ENCODE measurements at places on chromosomes 12 and 14. TPM values are rescaled to one million over a fixed set of nuclear protein-coding genes. Genes with fewer than 3 reads are reported as not detected.

- H3K27ac ChIP-seq, result no peak overlapping the region
- H3K4me3 ChIP-seq, result no peak overlapping the region
- no peaks in the 10 kb centered on the region for H3K27me3 ChIP-seq
Observed at GRCh38 chr14:25680934-25681333, 631.0 kb upstream of the STXBP6 start.

- DNase-seq, result no peak
- H3K27me3 ChIP-seq, result no peaks in the 10 kb centered on the region
- H3K27ac ChIP-seq, result no peak overlapping the region
Observed at GRCh38 chr12:7134396-7135166, 4.4 kb downstream of the CLSTN3 start.

The GYS2 gene
- polyA plus RNA-seq, result 0.03 TPM

DNA sequence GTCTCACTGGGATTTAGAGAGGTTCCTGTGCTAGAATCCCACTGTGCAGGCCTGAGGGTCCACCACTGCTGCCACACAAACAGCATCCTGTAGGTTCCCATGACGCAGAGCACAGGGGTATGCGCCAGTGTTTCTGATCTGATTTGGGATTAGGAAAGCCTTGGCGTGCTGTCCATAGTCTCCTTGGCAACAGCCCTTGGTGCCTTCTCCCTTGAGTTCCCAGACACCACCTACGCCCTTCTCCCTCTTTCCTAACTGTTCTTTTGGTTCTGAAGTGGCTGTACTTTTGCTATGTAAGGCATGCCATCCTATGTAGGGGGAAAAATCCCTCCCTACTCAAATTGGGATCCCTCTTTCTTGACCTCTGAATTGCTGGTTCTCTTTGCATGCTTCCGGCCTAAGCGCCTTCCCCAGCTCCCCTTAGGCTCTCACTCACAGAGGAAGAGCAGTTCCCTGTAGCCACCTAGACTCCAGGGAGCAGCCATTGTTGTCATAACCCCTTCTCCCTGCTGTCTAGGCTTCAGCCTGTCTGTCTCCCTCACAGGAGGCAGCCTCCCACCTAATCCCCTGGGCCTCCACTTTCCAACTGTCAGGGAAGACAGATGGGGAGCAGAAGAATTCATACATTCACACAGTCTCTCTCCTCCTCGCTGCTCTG, 14.8 kb upstream of the RIC8B start:
- H3K36me3 ChIP-seq, result no peaks in the 10 kb centered on the region
- no peak overlapping the region for H3K4me3 ChIP-seq
- no peaks in the 10 kb centered on the region for H3K4me1 ChIP-seq
- peaks cover 2% of the 10 kb centered on the region for H3K27me3 ChIP-seq
- no peak overlapping the region for H3K27ac ChIP-seq

The ACSM4 gene
- not detected for polyA plus RNA-seq

DNA sequence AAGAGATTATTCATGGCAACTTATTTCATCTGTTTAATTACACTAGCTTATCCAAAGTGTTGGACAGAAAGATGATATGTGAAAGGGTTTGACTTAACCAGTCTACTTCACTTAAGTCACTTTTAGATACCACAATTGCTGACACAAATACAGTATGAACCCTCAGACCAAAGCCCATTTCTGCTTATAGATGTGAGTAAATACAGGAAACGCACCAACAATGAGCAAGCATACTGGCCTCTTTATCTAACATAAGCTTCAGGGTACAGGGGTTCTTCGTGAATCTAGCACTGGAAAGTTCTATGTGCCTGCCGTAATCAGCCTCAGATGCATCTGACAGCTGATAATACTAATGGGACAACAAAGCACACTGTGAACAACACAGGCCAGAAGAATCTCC, 209.6 kb downstream of the MED13L start:
- H3K4me1 ChIP-seq, result peaks cover 3% of the 10 kb centered on the region
- no peak overlapping the region for H3K4me3 ChIP-seq
- peak; percentile 70 for DNase-seq
- no peak overlapping the region for H3K27ac ChIP-seq
- H3K27me3 ChIP-seq, result no peaks in the 10 kb centered on the region

The ERC1 gene
- polyA plus RNA-seq, result 11.7 TPM

DNA sequence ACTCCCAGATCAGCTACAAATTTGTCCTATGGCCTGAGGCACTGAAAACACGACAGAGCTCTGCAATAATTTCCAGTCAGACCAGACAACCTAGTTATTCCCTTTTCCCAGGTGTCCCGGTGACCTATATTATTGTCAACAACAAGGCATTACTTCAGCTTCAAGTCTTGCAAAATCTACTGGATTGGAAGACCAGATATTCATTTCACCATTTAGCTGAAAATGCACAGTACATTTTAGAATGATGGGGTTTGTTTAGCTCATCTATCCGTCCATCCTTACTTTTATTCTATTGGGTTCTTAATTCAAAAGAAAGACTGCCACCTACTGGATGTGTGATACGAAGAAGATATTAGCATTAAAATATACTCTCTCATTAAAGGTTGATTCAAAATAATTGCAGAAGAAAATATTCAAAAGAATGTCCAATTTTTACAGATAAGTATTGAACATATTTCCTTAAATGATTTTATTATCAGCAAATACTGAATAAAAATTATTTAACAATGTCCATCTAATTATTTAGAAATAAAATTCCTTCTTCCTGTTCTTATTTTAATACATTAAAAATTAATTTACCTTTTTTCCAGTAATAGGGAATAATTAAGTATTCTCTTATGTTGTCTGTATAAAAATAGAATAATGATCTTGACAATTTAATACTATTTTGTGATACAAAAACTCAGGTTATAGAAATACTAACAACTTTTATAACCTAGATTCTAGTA, 244.9 kb upstream of the LRIG3 start:
- peak; percentile 41 for DNase-seq
- H3K4me1 ChIP-seq, result no peaks in the 10 kb centered on the region
- no peak overlapping the region for H3K4me3 ChIP-seq
- no peaks in the 10 kb centered on the region for H3K36me3 ChIP-seq
- no peak overlapping the region for H3K27ac ChIP-seq
- no peaks in the 10 kb centered on the region for H3K27me3 ChIP-seq

- peaks cover 12% of the 10 kb centered on the region for H3K27me3 ChIP-seq
- no peak overlapping the region for H3K27ac ChIP-seq
- H3K36me3 ChIP-seq, result no peaks in the 10 kb centered on the region
- no peaks in the 10 kb centered on the region for H3K4me1 ChIP-seq
Observed at GRCh38 chr14:36556811-36557433, 25.5 kb downstream of the NKX2-8 start.

The ABCB9 gene
- polyA plus RNA-seq, result 11.7 TPM

GRCh38 chr12:88310069-88310468, 168.0 kb downstream of the TMTC3 start:
- H3K4me1 ChIP-seq, result peaks cover 27% of the 10 kb centered on the region
- H3K36me3 ChIP-seq, result no peaks in the 10 kb centered on the region
- peak overlapping the region; percentile 88 for H3K27ac ChIP-seq
- no peaks in the 10 kb centered on the region for H3K27me3 ChIP-seq

All from endothelial cell of umbilical vein (primary cell).